ENCODE measurements at places on chromosomes 3 and 15.

DNA sequence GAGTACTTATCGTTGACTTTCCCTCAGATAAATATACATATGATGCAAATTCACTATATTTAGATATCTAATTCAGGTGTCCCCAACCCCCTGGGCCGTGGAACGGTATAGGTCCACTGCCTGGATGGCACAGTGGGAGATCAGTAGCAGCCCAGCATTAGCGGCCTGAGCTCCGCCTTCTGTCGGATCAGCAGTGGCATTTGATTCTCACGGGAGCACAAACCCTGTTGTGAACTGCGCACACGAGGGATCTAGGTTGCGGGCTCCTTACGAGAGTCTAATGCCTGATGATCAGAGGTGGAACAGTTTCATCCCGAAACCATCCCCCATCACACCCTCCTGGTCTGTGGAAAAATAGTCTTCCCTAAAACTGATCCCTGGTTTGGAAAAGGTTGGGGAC lies 6.9 kb downstream of the KNL1 start:
- no peak for DNase-seq

- no peak for DNase-seq
These were observed 25.5 kb downstream of the DPH3 start for GRCh38 chr3:16239086-16239770.

GRCh38 chr3:22526266-22526837 lies 676.8 kb upstream of the UBE2E2 start:
- DNase-seq, result no peak

GRCh38 chr15:88579322-88579721 lies 32.8 kb upstream of the DET1 start:
- DNase-seq, result no peak

- no peak for DNase-seq
These were observed 108.9 kb upstream of the TRIM42 start for GRCh38 chr3:140568842-140569520.

GRCh38 chr15:81400640-81401236 lies 26.7 kb upstream of the TMC3 start:
- DNase-seq, result no peak

- no peak for DNase-seq
These were observed 265.4 kb upstream of the HES1 start for GRCh38 chr3:193870376-193871219.

DNA sequence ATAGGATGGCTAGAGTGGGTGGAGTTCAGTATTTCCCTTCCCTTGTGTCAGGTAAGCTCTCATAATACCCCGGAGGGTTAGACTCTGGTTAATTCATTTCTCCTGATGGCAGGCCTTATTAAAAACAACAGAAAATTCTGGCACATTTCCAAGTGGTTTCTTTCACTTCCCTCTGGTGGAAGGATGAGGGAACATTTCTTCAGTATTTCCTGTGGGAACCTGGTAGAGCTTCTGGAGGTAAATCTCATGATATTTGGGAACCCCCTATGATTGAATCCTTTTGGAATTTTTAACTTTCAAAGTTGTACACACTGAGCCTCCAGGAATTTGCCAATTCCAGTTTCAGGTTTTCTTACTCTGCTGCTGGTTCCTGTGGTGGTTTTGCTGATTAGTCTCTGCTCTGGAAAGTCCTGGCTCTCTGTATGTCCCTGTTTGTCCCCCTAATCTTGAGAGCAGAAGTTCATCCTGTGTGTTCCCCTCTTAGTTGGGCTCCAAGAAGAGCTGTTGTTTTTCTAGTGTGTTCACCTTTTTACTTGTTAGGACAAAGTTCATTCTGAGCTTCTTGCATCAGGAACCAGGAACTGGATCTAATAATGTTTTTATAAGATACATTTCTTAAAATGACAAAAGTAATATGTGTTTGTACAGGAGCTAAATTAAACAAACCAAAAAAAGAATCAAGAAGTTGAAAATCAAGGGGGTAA lies 12.1 kb downstream of the CHRNA7 start:
- no peak for DNase-seq

- DNase-seq, result peak; percentile 32
These were observed 42.2 kb upstream of the B3GNT5 start for GRCh38 chr3:183210862-183211341.

DNA sequence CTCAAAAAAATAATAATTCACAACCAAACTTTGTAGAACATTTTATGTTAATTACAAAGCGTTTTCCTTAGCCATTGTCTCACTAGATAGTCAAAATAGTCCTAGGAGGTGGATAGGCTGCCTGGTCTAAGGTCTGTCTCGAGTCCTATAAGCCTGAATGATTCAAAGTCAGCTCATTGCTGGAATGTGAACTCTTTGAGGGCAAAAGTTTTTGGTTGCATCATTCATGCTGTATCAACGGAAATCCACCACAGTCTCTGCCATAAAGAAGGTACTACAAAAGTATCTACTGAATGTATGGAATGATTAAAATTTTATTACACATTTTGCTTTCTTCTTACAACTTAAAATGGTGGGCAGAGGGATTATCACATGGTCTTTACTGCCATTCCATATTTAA lies 387.3 kb upstream of the RARB start:
- DNase-seq, result no peak

- no peak for DNase-seq
These were observed 30.2 kb downstream of the DAG1 start for GRCh38 chr3:49500205-49500731.

- no peak for DNase-seq
These were observed 908 bp upstream of the ADPGK start for GRCh38 chr15:72784456-72784876.

DNA sequence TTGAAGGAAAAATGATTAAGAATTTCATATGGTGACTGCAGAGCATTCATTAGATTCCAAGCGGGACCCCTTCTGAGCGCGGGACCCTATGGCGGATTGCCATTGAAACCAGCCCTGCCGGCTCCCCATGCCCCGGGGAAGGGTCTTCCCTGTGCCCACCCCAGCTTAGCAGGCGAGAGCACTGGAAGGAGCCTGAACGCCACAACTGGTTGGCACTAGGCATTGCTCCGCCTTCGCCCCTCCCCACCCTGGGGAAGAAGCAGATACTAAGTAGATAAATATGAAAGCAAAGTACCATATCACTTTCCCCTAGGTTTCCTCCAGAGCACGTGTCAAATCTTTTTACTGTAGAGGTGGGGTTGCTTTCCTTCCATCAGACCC lies 70.7 kb downstream of the CYP19A1 start:
- DNase-seq, result no peak

DNA sequence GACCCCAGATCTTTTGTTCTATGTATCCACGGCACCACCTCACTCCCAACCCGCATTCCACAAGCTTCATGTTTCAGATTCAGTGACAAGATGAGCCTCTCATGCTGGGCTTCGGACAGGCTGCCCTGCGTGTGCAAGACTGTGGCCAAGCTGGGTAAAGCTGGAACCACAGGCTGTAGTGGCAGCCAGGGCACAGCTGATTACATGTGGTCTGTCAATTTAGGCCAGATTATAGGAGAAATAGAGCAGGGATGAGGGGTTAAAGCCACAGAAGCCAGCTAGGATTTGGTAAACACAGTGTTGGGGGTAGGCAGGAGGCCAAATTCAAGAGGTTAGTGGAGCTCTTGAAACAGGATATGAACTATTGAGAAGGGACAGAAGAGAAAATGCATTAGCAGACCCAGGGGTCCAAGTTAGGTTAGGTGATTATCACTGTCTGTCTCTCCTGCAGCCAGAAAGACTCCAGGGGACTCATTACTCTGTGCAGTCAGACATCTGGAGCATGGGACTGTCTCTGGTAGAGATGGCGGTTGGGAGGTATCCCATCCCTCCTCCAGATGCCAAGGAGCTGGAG lies 12.9 kb downstream of the SNAPC5 start:
- no peak for DNase-seq

GRCh38 chr15:27358751-27359434 lies 387.9 kb downstream of the GABRG3 start:
- DNase-seq, result no peak

- DNase-seq, result no peak
These were observed 7.3 kb upstream of the HEG1 start for GRCh38 chr3:125062904-125063618.

DNA sequence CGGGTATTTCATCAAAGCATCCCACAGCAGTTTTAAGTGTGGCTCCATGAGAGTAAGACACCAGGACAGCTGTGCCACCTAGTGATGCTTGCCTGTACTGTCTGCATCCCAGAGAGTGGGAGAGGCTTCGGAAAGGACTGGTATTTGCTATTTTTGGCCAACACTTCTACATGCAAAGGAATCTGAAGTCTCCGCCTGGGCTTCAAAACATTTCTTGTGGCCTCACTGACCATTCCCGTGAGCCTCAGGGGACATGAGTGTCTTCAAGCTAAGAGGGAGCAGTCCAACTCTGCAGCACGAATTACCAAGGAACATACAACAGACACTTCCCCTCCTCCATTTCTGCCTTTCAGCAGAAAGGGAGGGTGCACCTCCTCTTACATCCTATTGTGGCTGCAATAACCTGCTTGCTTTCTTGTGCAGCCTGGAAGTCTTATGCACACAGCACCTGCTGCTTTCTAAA lies 177.5 kb downstream of the RORA start:
- no peak for DNase-seq

DNA sequence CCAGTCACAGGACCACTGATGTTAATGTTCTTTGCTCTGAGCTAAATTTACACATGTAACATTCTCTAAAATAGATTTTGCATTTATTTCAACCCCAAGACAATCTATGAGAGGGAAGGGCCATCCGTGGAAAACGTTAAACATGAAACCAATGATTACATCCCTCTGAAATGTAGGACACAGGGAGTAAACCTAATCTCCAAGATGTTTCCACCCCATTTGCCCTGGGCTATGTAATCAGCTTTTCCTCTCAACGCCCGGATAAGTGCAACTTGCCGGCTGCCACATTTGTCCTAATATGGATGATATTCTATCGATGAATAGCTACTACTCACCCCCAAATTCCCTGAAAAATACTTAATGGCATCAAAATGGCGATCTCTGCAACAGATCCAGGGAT lies 6.4 kb upstream of the FMN1 start:
- DNase-seq, result no peak

GRCh38 chr3:187039100-187039722 lies 100.1 kb downstream of the RPL39L start:
- no peak for DNase-seq

DNA sequence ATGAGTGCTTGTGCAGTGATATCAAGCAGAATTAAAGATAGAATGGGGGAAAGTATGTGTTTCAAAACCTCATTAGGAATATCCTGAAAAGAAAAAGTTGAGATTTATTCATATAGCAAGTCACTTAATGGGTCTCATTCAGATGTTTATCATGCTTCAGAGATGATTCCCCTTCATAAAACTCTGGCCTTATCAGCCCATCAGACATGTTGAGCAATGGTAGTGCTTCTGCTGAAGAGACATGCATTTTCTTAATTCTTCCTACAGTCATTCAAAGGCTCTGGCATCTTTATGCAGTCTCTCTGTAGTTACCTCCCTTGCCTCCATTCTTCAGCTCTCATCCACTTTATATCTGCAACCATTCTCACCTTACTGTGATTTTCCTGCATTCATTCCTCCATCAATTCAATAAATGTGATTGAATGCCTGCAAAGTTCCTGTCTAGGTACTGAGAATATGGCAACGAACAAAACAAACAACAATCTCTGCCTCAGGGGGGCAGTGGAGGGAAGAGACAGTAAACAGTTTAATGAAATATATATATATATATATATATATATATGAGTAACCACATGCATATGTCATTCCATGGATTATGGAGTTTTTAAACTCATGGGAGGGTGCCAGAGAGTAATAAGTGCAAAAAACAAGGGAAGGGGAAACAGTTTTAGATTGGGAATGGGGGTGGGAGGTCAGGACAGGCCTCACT lies 138.5 kb downstream of the NECTIN3 start:
- no peak for DNase-seq

- DNase-seq, result no peak
These were observed 23.6 kb upstream of the BCL2A1 start for GRCh38 chr15:79994615-79995014.

DNA sequence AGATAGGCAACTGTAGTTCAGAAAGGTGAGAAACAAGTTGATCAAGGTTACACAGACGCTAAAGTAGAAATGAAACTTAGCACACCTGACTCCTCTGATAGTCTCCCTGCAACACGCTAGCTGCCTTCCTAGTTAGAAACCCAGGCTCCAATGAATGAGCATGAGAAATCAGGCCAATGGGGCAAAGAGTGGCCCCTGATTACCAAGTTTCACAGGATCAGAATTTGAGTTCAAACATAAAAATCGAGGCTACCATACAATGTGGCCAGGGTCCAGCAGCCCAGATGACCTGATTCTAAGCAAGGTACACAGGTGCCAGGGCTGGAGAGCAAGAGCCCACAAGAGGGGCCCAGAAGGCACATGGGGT lies 7.7 kb downstream of the PLD1 start:
- no peak for DNase-seq

GRCh38 chr3:122678506-122678905 lies 2.1 kb upstream of the PARP14 start:
- DNase-seq, result no peak

DNA sequence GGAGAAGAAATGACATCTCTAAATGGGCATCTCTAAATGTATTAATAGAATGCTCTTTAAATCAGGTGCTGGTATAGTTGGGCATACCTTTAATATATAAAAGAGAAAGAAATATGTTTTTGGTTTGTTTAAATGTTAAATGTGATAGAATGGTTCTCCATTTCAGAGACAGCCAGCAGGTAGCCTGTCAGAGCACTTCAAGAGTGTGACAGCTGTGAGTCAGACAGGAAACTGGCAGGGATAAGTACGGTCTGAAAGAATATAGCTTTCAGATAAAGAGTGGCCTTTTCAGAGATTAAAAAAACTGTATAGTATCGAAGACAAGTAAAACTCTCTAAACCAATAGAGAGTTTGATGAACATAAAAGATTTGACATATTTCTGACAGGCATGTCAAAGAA lies 654.1 kb downstream of the IGSF11 start:
- DNase-seq, result no peak

- DNase-seq, result no peak
These were observed 257.2 kb downstream of the RBMS3 start for GRCh38 chr3:29537889-29538609.

DNA sequence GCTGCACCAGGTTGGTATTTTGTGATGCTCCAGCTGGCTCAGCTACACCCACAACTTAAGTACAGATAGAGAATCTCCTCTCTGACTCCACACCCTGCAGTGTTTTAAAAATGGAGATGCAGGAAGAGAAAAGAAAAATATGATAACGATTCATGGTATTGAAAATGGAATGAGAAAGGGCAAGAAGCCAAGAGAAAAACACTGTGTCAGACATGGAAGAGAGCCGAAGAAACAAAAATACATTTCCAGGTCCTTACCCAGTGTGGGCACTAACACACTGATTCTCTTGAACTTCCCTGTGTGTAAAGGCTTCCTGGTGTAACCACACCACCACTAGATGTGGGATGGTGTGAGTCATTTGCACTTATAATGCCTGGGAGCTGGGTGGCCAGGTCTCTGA lies 93.1 kb downstream of the GMPS start:
- DNase-seq, result no peak

- no peak for DNase-seq
These were observed 23.7 kb downstream of the TNK2 start for GRCh38 chr3:195884691-195885035.

- no peak for DNase-seq
These were observed 61.2 kb upstream of the MCF2L2 start for GRCh38 chr3:183489455-183490210.

GRCh38 chr3:5813521-5813920 lies 626.0 kb downstream of the EDEM1 start:
- no peak for DNase-seq

GRCh38 chr3:136819392-136819730 lies 435 bp downstream of the SLC35G2 start:
- DNase-seq, result peak; percentile 15

GRCh38 chr3:8972639-8973038 lies 9.4 kb upstream of the RAD18 start:
- DNase-seq, result no peak
